ENCODE measurements at places on chromosomes 16 and 17.

- DNase-seq = no peak
Measured at GRCh38 chr16:12300945-12301500, 324.5 kb downstream of the SNX29 start.

GRCh38 chr17:50607522-50608175, 27.0 kb upstream of the ABCC3 start:
- no peak for DNase-seq

DNA sequence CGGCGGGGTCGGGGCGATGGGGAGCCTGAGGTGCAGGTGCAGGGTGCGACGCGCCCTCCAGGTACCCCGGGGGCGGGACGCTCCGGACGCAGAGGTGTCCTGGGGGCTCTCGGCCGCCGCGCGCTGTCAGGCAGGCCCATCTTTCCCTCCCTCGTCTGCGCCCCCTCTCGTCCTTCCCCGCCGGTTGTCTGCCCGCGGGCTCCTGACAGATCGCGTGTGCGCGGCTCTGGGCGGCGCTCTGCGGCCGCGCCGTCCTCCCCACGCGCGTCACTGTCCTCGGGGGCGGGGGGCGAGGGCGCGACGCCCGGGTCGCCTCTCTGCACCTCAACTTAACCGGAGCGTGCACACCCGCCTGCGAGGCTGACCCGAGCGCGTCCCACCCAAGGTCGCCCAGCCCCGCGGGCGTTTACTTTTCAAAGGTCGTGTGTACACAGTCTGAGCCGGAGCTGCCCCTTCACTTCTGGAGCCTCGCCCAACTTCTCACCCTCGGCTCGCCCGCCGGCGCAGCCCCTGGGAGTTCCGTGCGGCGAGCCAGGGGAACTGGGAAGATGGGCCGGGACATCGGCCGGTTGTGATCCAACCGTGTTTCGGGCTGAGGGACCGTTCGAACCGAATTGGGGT, 512 bp downstream of the AKAP1 start:
- DNase-seq = peak; percentile 9

GRCh38 chr17:68910251-68910705, 44.9 kb downstream of the ABCA8 start:
- DNase-seq = no peak

DNA sequence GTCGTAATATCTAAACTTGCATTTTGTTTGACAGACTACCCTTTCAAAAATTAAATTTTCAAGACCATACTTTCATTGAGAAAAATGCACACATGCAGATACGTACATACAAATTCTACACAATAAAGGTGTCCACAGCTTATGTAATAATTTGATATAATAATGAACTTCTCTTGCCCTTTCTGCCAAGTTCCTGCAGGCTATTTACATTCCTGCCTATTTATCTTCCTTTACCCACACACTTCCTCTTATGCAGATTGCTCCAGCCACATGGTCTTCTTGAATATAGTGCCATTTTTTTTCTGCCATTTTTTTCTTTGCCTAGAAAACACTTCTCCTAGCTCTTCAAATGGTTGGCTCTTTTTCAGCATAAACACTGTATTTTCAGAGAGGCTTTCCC, 826.9 kb upstream of the CDH8 start:
- no peak for DNase-seq

GRCh38 chr16:22300427-22301071, 3.3 kb downstream of the POLR3E start:
- no peak for DNase-seq

DNA sequence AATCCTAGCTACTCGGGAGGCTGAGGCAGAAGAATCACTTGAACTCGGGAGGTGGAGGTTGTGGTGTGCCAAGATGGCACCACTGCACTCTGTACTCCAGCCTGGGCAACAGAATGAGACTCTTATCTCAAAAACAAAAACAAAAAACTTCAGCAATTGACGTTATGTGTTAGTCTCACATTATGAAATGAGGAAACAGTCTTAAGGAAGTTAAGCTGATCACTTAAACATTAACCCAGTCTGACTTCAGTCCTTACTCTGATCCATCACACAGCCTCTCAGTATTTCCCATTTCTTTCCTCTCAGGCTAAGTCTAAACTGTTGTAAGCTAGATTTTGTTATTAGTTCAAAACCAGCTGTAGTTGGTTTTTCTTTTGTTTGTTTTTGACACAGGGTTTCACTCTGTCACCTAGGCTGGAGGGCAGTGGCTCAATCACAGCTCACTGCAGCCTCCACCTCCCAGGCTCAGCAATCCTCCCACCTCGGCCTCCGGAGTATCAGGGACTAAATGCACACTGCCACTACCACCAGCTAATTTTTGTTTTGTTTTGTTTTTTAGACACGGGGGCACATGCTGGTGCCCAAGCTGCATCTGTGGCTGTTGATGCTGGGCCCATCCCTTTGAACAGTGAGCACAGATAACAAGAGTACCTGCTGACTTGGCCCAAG, 6.3 kb downstream of the JPT1 start:
- DNase-seq = no peak

DNA sequence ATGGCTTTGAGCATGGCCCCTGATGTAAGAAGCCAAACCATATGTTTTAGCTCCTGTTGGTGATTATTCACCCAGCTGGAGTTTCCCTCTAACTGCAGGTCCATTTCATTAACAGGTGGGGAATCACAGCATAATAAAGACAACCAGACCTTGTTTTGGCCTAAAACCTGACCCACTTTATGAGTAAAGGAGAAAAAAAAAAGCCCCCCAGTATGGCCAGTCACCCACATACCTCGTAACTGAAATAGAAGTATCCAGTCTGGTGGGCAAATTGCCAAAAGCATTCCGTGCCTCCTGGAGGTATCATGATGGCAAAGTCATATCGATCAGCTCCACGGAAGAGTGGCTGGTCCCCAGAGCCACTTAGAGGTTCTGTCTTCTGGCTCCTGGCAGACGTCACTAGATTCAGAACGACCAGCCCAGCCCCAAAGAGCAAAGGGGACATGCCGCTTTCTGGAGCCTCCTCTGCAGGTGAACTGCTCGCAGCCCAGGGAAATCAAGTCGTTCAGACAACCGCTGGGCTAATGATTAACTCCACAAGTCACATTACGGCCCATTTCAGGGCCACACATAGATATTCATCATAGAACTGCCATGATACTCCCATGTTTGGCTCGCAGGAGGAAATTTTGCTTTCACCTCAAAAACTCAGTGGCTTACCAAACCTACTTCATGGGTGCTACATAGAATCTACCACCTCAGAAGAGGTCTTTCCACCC, at the start of gene TMED6:
TSS of gene TMED6 (minus strand) at position 478 of the 719 bp plus-strand sequence. CDS start at position 445, 33 bp downstream.
- DNase-seq = no peak

DNA sequence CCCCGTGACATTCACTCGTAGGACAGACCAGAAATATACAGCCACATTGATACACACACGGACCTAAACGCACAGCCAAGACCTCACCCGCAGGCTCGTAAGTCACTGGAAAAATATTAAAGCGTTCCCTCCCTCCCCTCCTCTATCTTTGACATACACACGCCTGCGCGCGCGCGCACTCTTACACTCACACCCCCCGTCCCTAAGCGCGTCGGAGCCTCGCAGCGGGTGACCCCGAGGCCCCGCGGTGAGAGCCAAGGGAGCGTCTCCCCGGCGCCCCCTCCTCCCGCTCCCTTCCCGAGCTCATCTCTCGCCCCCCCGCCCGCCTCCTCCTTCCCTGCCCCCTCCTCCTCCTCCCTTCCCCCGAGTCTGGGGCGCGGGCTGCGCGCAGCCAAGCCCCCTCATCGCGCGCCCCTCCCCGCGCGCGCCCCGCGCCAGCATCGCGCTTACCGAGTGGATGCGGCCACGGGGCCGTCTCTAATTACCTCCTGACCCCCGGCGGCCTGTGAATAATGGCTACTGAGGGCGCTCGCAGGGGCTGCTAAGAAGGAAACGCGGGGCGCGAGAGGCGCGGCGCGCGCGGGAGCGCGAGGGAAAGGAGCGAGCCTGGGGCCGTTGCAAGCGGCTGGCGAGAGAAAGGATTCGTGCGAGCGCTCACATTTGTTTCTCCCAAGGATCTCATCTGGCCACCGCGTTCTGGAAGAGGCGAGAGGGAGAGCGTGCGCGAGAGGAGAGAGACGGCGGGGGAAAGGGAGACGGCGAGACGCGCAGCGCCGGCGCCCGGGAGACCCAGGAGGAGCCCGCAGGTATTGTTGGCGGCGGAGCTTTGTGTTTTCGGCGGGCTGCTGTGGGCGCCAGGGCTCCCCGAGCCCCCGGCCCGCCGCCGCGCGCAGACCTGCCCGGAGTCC, 42.4 kb downstream of the RAI1 start:
- no peak for DNase-seq

GRCh38 chr17:81334987-81335772, 40.1 kb upstream of the SLC38A10 start:
- no peak for DNase-seq

- no peak for DNase-seq
Measured at GRCh38 chr17:79955167-79955549, 80.5 kb downstream of the TBC1D16 start.

GRCh38 chr17:40419559-40420331, 2.0 kb upstream of the TOP2A start:
- DNase-seq = no peak

DNA sequence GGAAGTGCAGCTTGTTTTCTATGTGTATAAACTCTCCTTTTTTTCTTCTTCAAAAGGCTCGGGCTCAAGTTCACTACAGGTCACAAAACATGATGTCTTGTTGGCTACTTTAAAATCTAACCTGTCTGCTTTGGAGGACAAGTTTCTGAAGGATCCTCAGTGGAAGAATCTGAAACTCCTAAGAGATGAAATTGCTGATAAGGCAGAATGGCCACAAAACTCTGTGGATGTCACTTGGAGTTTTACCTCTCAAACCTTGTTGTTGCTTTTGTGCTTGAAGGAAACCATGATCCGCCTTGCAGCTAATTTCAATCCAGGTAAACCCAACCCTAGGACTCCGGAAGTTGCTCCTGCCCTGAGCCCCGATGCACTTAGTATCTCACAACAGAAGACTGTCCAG, 16.5 kb downstream of the TANGO6 start:
- no peak for DNase-seq

GRCh38 chr17:81463506-81463905, 49.1 kb downstream of the ACTG1 start:
- no peak for DNase-seq

DNA sequence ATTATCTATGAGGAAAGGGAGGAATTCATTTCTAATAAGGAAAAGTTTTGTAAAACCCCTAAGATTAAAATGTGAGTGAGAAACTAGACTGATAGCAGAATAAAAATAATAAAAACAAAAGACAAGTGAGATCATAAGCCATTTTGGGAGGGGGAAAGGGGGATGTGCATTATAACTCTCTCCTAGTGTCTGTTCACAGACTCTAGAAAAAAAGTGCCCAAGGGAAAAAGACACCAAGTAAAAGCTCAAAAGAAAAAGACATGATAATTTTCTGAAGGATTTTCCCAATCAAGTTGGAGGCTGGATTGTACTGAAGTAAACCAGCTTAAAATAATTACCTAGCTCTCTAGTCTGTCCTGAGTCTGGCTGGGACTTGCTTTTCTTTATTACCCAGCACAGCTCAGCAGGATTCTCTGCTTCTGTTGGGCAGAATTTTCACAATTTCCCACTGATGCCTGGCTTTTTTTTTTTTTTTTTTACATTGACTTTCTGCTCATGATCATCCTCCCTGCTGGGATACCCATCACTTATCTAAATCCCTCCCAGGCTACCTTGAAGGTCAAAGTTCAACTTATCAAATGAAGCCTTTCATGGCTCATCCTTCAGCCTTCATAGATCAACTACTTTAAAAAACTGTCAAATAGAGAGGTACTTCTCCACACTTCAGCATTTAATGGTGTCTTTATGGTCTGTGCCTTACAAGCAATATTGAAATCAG, 124.2 kb upstream of the KCNJ16 start:
- DNase-seq = no peak

DNA sequence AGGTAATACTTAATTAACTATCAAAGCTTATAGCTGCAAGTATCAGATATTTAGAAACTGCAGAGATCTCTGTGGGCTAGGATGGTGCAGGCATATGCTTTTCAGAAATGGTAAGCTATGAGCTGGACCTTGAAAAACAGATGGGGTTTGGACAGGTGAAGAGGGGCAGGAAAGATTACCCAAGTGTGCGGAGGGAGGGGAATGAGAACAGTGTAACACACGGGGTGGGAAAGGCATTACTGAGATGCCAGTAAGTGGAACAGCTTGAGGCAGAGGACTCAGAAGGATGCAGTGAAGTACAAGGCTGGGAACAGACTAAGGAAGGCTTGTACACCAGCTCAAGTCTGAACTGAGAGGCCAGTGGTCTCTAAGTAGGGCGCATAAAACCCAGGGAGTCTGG, 22.1 kb upstream of the EVPL start:
- no peak for DNase-seq

DNA sequence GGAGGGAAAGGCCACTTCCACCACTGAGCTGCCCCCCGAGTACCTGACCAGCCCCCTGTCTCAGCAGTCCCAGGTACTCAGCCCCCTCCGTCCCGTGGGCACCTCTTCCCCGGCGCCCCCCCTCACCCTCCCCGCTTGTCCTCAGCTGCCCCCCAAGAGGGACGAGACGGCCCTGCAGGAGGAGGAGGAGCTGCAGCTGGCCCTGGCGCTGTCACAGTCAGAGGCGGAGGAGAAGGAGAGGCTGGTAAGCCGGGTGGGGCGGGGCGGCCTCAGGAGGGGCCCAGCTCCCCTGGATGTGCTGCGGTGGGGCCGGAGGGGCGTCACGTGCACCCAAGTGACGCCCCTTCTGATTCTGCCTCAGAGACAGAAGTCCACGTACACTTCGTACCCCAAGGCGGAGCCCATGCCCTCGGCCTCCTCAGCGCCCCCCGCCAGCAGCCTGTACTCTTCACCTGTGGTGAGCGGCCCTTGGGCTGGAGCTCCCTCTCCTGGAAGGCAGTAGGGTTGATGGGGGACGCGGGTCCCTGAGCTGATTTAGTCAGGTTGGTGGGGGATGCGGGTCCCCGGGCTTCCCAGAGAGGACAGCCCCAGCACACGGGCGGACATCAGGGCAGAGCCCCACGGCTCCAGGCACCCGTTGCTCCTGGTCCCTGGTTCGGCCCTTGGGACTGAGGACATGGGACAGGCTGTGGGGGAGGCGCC, 9.5 kb upstream of the MRPL12 start:
- DNase-seq = no peak

DNA sequence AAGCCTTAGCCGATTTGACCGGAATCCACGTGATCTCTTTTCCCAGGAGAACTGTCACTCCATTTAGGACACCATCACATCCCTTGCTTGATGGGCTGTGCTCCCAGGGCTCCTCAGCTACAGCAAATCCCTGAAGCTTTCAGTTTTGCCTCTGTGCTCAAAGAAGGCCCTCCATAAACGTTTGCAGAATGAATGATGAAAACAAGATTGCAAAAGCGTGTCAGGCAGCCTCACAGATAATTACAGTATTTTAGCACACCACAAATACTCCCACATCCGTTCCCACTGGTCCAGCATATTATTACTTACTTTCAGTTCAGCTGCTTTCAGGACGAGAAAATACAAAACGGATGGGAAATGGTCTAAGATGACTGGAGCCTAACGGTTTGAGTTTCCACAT, 84.6 kb downstream of the USP31 start:
- DNase-seq = no peak

GRCh38 chr16:30662449-30662848, 4.2 kb downstream of the FBRS start:
- DNase-seq = no peak

DNA sequence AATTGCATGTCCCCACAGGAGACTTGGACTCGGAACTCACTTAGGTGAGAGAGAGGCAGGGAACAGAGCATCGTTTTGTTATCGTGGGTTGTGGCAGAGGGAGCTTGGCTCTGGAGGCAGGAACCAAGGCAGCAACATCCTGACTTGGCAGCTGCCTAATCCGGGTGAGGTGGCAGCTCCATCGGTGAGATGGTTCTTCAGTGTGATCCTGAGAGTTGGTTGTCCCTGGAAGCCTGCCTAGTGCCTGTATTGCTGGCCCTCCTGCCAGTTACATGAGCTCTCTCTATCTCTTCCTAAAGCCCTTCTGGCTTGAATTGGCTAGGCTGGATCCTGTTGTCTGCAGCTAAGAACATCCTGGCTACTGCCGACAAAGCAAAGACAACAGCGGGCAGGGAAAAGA, 19.9 kb upstream of the SEC14L1 start:
- DNase-seq = no peak

Measured in activated T-helper 1 cell treated with anti-CD3 and anti-CD28 coated beads, Interleukin-2, amount 50 U/mL, for 16 hours (primary cell).